Activated T-helper 9 cell treated with anti-CD3 and anti-CD28 coated beads, Interleukin-2, amount 50 U/mL, for 16 hours (primary cell): ENCODE measurements at places on chromosomes 1 and 21.

DNA sequence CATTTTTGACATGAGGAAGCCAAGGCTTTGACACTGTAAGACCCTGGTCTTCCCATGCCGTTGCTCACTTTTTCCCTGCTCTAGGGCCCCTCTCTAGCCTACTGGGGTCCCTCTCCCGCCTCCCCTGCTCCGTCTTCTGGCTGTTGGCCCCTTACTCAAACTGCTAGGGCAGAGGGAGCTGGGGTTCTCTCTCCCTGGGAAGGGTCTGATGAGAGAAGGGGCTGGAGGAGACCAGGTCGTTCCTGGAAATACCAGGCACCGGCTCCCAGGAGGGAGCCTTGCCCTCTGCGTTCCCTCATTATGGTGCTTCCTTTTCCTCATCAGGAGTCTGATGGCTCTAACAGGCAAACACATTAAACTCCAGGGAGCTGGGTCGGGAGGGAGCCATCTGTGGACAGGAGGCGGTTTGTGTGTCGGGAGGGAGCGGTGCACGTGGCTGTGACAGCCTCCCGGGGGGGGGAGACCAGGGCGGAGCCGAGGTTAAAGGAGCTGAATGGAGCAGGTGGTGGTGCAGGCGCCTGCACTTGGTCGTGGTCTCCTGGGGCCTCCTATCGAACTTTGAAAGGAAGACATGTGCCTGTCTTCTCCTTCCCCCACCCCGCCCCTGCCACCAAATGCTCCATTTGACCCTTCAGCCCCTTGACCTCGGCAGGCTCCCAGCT is 35.4 kb upstream of the LHX4 start:
- no peak for DNase-seq

DNA sequence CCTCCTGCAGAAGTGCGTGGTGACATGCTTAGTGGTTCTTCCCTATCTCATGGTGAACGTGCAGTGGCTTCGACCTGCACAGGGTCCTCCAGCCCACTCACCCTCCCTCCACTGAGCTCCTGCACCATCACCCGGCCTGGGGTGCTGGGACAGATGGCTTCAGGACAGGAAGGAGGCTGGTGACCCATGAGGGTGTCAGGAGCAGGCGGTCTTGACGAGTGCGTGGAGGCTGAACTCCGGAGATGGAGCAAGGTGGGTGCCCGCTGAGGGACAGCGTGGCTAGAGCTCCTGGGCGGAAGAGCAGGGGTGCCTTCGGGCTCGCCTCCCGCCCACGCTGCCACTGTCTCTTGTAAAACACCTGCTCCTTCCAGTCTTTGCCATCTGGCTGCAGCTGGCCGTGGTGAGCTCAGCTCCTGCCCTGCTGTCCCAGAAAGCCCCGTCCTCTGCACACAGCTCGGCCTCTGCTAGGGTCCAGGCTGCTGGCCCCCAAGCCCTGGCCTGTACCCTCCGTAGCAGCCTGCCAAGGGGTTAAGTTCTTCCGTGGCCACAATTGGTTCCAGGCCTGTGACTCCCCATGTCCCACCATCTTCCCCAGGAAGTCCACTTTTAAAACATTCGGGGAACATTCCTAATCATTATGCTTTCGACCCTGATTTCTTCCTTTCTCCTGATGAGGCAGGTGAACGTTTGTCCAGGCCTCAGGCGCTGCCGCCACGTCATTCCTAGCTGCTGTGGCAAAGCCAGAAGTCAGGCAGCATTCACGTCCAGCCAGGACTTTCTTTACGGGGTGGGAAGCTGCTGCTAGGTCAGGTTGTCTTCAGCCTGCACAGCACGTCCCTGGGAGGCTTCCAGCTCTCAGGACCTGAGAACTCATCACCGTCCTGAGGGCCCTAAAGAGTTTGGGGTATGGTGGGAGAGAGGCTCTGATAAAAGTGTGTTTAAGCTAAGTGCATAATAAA is 8.1 kb downstream of the KRTAP10-1 start:
- no peak for DNase-seq

DNA sequence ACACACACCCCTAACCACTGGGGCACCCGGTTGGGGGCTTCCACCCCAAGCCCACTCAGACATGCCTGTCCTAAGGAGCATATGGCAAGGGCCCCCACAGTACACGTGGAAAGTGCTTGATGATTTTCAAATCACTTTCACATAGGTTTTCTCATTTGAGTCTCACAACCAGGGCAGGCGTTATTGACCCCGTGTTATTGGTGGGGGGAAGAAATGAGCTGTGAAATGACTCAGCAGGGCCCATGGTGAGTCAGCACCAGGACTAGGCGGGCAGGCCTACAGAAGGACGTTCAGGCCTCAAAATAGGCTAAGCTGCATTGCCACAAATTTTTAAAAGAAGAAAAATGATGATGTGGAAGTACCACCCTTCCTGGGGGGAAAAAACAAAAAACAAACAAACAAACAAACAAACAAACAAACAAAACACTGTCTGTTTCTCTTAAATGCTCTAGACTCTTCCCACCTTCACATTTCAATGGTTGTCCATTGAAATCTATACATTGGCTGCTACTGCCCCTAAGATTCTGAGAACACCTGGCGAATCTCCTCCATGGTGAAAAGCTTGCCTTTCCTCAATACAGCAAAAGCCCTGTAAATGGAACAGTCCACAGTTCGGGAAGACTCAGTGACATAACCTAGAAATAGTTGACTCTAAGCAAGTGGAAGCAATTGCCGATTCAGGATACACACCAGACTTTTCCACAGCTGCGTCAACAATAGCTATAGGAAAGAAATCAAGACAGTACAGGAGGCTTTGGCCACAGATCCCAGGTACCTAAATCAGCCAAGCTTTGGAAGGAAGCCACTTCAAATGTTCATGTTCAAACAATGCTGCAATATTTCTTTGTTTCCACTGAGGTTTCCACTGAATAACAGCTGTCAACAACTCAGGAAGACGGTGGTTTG is 234.7 kb downstream of the TOMM20 start:
- DNase-seq: peak; percentile 16

DNA sequence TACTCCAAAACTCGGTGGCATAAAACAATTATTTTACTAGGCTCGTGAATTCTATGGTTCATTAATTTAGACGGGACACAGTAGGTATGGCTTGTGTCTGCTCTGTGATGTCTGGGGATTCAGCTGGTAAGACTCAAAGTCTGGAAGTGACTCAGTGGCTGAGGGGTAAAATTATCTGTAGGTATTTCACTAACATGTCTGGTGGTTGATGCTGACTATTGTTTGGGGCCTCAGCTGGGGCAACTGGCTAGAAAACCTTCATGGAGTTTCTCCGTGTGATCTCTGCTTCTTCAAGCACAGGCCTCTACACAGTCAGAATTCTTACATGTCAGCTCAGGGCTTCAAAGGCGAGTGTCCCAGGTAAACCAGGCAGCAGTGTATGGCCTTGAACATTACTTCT is 41.2 kb upstream of the KLF17 start:
- DNase-seq: no peak

DNA sequence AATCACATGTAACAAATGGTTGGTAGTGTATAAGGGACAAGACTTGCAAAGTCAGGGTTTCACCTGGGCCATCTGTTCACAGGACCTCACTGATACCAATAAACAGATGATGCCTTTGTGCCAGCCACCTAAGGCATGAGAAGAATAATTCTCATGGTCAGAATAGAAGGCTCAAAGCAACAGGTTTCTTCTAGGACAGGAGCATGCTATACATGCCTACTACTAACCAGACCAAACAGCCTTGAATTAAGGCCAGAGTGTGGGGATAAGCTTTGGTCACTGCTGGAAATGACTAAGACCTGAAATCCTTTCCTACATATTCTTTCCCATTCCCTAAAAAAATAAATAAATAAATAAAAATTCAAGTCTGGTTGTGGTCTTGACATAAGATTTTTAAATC is 17.5 kb downstream of the PSMB2 start:
- DNase-seq: no peak

DNA sequence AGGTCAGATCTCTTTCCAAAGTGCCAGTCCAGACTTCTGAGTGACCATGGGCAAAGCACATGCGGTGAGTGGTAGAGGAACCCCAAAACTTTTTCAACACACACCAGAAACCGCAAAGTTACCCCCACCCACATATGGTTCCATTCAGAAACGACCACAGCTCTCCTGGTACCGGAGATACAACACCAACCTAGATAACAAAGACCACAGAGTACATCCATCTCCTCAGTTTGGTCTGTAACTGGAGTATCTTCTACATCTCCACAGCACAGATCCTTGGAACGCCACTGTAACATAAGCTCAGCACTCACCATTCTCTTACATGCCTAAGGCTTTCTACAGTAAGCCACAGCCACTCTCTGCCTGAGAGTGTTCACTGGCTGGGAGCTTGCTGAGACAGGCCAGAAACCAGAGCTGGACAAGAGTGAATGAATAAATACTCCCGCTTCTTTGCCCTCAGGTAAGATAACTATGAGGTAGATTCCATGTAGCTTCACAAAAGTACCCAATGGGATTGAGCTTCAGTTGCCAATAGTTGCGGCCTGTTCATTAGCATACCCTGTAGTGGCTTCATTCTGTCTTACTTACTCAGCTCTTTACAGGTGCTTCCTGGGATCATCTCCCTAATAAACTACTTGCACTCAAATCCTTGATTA is 81.8 kb downstream of the SMYD3 start:
- DNase-seq: no peak

DNA sequence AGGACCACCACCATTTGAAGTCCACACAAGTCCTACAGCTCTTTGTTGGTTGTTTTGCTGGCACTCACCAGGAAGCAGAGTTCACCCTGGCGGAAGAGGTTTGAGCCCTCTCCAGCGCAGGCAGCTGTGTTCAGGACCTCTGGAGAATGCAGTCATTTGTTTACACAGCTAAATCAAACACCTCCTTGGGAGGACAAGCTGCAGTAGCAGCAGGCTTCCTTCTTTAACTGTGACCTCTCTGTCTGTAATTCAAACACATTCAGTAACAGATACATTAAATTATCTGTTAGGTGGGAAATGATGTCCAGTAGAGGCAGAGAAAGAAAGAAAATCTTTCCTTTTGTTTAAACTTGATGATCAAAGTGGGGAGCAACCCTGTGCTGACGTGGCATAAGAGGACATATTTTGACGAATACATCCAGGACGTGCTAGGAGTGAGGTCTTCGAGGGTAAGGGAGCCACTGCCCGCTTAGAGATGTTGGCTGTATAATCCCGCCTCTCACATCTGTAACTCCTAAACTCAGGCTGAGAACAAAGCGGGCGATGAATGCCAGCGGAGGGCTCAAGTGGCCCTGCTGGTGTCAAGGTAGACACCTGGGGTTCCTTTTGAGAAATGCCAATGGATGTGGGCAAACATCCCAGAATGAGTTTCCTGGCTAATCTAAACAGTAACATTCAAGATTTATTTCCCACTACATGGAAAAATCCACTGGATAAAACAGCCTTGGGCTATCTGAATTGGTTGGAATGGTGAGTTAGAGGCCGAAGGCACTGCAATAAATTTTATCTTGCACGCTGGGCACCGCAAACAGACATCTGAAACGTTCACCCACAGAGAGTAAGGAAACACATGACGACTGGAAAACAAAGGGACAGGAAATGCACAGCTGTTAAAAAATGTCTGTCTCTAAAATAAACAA is 51.7 kb downstream of the ABCA4 start:
- DNase-seq: no peak

DNA sequence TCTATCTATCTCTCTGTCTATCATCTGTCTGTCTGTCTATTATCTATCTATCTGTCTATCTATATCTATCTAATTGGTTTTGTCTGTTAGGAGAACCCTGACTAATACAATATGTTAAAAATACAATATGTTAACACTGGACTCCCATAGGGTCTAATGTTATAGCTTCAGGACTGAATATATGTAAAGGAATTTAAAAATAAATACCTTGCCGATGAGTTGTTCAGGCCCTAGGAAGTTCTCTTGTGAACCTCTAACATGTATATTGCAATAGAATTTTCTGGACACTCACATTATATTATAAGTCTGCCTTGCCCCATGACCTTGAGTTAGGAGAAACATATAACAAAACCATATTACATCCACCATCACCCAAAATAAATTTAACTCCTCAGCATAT is 900.6 kb downstream of the NCAM2 start:
- no peak for DNase-seq

- no peak for DNase-seq
These were observed 40.7 kb upstream of the CXADR start for GRCh38 chr21:17472182-17472581.

GRCh38 chr1:248045209-248045608 is 1.4 kb upstream of the OR2L3 start:
- no peak for DNase-seq

DNA sequence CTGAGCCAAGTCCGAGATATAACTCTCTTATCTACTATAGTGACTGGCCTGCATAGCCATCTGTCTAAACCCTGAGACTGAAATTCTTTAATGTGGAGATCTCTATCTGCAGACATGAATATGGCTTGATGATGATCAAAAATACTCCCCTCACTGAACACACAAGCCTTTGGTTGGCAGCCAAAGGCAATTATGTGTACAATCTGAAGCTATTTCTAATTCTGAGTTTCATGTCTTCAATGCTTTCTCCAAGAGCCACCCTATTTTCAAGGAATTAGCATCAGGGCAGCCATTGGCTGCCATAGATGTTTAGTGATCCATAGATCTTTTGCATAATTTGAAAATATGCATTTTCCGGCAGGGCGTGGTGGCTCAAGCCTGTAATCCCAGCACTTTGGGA is 168.2 kb downstream of the TGFB2 start:
- DNase-seq: no peak

DNA sequence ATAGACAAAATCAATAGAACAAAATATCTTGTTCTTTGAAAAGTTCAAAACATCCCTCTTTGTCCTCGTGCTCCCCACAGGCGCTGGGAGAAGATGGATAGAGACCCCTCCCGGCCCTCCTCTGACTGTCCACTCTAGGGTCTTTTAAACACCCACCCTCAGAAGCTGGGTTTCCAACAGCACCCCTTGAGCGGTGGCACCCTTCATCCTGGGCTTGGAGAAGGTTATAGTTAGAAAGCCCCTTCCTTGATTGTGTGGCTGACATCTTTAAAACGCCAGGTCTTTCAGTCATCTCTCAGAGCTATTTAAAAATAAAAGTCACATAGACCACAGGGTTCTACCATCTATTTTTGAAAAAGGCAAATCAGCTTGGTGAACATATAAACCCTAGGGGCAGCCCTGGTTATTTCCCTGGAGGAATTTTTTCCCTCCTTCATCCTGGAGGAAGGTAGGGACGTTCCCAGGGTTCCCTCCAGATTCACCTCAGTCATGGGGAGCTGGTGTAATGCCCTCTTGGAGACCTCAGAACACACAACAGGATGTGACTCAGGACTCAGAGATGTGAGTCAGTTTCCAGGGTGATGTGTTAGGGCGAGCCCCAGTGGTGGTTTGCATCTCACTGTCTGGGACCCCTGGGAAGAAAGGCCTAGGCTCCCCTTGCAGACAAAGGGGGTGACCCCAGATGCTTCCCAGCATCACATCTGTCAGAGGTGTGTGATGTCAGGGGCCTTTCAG is 138.5 kb downstream of the CLIC6 start:
- DNase-seq: peak; percentile 56
